ENCODE measurements at places on chromosomes 6 and 20.
A peak's percentile ranks its signal among the peaks of the same experiment; 100 is the strongest.

GRCh38 chr20:16462711-16463110 lies 110.5 kb downstream of the KIF16B start:
- DNase-seq, result no peak

- no peak for DNase-seq
These were observed 32.0 kb upstream of the PCMTD2 start for GRCh38 chr20:64223526-64224067.

DNA sequence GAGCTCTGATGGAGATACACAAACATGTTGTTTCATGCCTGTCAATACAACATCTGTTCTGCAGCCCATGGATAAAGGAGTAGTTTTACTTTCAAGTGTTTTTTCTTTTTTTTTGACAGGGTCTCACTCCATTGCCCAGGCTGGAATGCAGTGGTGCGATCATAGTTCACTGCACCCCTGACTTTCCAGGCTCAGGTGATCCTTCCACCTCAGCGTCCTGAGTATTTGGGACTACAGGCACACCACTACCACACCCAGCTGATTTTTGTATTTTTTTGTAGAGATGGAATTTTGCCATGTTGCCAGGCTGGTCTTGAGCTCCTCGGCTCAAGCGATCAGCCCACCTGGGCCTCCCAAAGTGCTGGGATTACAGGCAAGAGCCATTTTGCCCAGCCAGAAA lies 97.0 kb downstream of the SMAP1 start:
- no peak for DNase-seq

- DNase-seq, result no peak
These were observed 67.8 kb downstream of the HUS1B start for GRCh38 chr6:589090-589489.

DNA sequence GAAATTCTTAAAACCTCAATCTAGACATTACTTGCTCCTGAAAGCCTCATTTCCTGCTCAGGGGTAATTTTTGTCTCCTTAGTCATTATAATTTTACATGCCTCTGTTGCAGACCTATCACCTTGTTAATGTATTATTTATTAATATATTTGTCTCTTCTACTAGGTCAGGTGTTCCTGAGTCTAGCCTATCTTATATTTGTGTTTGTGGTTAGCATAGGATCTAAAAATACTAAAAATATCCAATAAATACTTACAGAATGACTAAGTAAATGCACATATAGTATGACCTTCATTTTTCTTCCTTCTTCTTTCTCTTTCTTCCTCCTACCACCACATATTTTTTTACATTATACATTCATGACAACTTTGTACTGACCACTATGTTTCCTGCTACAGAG lies 268.9 kb upstream of the HS3ST5 start:
- no peak for DNase-seq

DNA sequence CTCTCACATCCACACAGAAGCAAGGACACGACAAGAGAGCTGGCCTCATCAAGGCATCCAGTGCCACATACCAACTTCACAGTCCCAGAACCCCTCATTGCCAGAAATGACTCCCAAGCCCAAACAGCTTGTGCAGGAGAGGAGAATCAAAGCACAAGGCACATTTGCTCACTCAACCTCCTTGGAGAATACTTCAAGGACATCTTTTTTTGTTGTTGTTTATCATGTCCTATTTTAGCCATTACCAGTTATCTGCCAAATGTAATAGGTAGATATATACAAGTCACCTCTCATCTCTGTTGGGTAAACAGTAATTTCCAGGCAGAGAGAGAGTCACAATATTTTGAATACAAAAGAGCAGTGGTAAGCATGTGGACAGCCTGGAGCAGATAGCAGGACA lies 47.8 kb downstream of the RTN4IP1 start:
- DNase-seq, result no peak

DNA sequence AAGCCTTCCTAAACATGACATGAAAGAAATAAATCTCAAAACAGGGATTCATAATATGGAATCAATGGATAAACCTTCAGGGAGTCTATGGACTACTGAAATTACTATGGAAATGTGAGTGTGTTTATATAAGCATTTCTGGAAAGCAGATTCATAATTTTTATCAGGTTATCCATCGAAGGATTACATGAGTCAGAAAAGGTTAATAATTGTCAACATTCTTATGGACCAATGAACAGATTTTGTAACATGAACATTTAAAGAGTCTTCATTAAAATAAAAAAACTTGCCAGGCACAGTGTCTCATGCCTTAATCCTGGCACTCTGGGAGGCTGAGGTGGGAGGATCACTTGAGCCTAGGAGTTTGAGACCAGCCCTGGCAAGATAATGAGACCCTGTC lies 84.8 kb downstream of the AHI1 start:
- DNase-seq, result no peak

GRCh38 chr6:32244946-32245398 lies 21.1 kb upstream of the NOTCH4 start:
- peak; percentile 72 for DNase-seq

DNA sequence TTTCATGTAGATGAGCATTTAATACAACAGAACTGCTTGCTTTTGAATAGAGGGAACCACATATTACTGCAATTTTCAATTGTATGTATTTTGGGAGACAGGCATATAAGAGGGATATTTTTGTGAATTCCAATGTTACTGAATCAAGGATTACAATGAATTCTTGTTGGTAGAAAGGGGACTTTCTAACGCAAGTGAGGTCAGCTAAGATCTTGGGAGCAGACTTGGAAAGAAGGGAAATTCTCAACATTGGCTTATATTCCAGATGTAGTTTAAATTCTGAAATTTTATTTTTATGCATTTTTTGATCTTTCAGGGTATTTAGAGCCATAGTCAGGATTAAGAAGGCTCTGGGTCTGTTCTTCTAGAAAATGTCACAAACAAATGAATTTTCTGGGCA lies 43.3 kb upstream of the CTAGE9 start:
- DNase-seq, result no peak

DNA sequence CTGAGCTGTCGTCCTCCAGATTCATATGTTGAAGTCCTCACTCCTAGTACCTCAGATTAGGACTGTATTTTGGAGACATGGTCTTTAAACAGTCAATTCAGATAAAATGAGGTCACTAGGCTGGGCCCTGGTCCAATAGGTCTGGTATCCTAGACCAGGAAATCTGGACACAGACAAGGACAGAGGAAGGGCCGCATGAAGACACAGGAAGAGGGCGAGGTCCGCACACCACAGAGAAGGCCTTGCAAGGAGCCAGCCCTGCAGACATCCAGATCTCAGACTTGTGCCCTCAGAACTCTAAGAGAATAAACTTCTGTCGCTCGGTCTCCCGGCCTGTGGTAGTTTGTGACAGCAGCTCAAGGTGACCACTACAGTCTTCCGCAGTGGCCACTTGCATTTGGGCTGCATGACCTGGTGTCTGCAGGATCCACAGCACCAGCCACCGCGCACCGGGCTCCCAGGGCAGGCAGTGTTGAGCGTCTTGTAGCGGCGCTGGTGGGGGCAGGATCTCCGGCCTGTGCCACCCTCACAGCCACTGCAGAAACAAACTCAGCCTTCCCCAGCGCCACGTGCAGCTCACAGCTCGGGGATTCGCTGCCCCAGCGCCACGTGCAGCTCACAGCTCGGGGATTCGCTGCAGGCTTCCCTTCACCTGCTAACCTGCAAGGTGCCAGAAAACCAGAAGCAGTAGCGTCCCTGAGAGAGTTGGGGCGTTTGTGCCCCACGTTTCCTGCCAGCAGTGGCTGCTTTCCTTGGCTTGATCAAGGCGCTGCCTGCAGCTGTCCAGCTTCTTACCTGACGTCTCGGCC lies 6.0 kb upstream of the RBM38 start:
- no peak for DNase-seq

- DNase-seq, result no peak
These were observed 97.3 kb downstream of the RCAN2 start for GRCh38 chr6:46393940-46394337.

DNA sequence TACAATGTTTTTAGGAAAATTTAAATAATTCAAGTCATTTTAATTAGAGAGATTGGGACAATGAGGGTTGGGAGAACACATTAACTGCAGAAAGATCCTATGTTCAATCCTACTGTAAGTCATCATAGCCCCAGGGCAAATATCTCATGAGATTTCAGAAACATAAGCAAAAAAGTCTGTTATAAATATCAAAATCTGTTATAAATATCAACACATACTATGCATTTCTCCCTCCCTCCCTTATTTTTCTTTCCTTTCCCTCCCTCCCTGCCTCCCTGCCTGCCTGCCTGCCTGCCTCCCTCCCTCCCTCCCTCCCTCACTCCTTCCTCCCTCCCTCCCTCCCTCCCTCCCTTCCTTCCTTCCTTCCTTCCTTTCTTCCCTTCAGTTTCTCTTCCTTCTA lies 267.3 kb upstream of the SASH1 start:
- no peak for DNase-seq

GRCh38 chr6:151043944-151044343 lies 178.4 kb downstream of the MTHFD1L start:
- DNase-seq, result no peak

DNA sequence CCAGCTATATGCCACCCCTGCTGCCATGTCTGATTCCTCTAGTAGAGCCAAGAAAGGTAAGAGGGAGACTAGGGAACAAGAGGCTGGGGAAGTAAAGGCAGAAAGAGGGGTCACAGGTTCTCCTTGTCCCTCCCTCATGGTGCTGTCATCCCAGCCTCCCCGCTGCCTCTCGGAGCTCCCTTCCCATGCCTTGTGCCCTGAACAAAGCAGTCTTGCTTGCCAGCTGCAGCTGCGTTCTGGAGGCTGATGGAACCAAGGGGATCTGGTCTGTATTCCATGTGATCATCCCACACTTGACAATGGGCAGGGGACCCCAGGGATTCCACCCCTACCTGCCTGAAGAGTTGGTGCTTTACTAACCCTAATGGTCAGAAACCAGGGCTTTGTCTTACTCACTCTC lies 61.4 kb downstream of the DAAM2 start:
- DNase-seq, result no peak

DNA sequence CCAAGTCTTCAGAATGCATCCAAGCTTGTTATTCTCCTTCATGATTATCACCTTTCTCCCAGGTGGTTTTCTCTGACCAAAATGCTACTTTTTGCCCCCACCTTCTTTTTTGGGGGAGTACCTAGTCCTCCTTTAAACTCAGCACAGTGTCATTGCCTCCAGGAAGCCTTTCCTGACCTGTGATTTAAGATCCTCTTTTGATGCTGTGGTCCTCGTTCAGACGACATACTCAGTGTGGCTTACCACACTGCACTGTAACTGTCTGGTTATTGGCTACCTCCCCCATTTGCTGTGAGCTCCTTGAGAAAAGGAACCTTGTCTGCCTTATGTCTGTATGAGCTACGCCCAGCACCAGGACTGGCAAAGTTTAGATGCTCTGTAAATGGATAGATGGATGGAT lies 14.6 kb downstream of the SAYSD1 start:
- peak; percentile 65 for DNase-seq

GRCh38 chr20:8132484-8133309 lies 631 bp downstream of the PLCB1 start:
- DNase-seq, result peak; percentile 45

- DNase-seq, result no peak
These were observed 35.0 kb downstream of the FOXF2 start for GRCh38 chr6:1424306-1424927.

GRCh38 chr6:148293181-148293995 lies 49.2 kb upstream of the SASH1 start:
- no peak for DNase-seq

- no peak for DNase-seq
These were observed 109.1 kb downstream of the TSHZ2 start for GRCh38 chr20:53080969-53081871.

DNA sequence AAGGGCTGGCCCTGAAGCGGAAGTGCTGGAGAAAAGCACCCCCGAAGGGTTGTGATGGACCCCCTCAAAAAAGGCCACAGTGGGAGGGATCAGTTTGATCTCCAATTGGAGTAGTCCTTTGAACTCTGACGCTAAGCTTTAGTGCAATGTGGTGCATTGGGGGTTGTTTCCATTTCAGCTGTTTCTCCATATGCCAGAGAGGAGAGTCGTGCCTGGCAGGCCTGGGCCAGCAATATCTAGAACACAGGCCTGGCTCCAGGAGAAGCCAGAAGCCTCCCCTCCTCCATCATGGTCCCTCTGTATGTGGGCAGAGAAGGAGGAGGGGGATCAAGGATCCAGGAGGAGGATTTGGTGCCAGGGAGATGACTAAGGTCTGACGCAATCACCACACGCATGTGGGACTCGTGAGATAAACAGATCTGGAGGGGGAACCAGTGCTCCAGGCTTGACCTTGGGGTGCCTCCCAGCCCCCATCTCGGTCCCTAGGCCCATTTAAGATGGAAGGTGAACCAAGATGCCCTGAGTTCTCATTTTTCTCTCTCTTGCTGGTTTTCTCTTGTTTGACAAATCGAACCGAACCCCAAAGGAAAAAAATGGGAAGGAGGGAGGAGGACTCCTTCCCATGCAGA lies 517.4 kb upstream of the JARID2 start:
- DNase-seq, result no peak

- no peak for DNase-seq
These were observed 97.5 kb upstream of the GGTLC1 start for GRCh38 chr20:24086121-24086520.

DNA sequence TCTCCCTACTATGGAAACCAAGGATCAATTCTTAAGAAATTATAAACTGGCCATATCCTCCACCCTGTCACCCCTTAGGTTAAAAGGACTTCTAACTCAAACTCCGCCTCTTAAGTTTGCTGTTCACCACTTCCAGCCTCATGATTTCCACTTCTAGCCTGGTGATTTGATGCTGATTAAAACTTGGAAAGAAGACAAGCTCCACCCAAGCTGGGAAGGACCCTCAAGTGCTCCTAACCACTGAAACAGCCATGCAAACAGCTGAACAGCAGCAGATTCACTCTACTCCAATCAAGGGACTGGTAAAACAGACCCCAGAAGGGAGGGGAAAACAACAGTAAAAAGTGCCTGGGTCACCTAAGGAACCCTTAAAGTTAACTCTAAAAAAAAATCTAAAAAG lies 10.3 kb downstream of the LCA5 start:
- no peak for DNase-seq

- no peak for DNase-seq
These were observed 208.9 kb upstream of the SNX9 start for GRCh38 chr6:157614026-157614568.

DNA sequence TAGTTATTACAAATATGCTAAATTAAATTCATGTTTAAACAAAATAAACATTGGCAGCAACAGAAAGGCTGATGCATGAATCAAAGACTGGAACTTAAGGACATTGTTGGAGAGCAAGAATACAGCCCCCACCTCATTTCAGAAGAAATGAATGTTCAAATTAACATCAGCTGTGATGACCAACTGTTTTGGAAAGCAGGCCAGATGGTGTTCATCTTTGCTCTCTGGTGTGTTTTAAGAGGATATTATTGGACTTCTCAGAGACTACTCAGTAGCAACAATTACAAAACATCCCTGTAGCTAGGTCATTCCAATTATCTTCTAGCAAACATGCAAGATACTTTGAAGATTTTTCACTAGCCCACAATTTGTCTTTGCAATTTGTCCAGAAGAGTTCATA lies 118.6 kb upstream of the DOK5 start:
- DNase-seq, result no peak

GRCh38 chr6:122347751-122348150 lies 51.7 kb upstream of the HSF2 start:
- no peak for DNase-seq

- no peak for DNase-seq
These were observed 78.1 kb downstream of the UST start for GRCh38 chr6:148824960-148825359.
